Chondrocyte (in vitro differentiated cells): ENCODE measurements at places on chromosomes 1 and 21. TPM values are rescaled to one million over a fixed set of nuclear protein-coding genes. Genes with fewer than 3 reads are reported as not detected.

IFNLR1 gene
- total RNA-seq: 0.12 to 0.22 TPM in 2 of 3 replicates, not detected in the other

BGLAP gene
- total RNA-seq: 0.82 TPM in 1 of 3 replicates, not detected in the others

OR2G6 gene
- not detected in 3 replicates for total RNA-seq

SLC6A9 gene
- total RNA-seq: 8.4 to 67.3 TPM (median 61.7 TPM) in 3 replicates

NBPF4 gene
- total RNA-seq: not detected in 3 replicates

VCAM1 gene
- total RNA-seq: 4.6 to 6.1 TPM (median 5.4 TPM) in 3 replicates

ANKRD65 gene
- not detected in 3 replicates for total RNA-seq

PRSS38 gene
- not detected in 3 replicates for total RNA-seq

MYOG gene
- not detected in 3 replicates for total RNA-seq

PADI4 gene
- total RNA-seq: 0.60 TPM in 1 of 3 replicates, not detected in the others

- H3K4me3 ChIP-seq: no peak overlapping the region
- peaks cover 35% of the 10 kb centered on the region for H3K4me1 ChIP-seq
- peaks cover 5% of the 10 kb centered on the region for H3K36me3 ChIP-seq
- no peak overlapping the region for H3K27ac ChIP-seq
- no peak for DNase-seq
Measured at GRCh38 chr1:44409757-44410156, 4.7 kb downstream of the RNF220 start.

DNA sequence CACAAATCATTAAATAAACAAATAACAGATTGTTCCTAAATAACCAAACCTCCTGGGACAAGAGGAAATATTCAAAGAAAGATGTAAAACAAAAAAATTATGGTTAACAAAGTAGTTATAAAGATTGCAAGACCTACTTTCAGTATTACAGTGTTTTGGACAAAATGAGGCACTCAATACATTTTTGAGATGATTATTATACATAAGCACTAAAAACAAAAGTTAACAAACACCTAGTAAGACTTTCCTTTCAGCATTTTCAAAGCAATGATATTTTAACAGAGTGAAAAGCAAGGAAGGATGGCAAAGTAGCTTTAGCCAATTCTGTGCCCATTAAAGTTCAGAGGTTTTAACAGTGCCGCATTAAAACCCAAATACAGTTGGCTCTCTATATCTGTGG lies 17.2 kb downstream of the OMA1 start:
- DNase-seq: no peak
- no peaks in the 10 kb centered on the region for H3K27me3 ChIP-seq
- H3K36me3 ChIP-seq: no peaks in the 10 kb centered on the region
- no peaks in the 10 kb centered on the region for H3K4me1 ChIP-seq

GRCh38 chr1:119946724-119947123 lies 50.4 kb upstream of the ADAM30 start:
- no peaks in the 10 kb centered on the region for H3K27me3 ChIP-seq
- H3K4me3 ChIP-seq: no peak overlapping the region
- H3K27ac ChIP-seq: peak overlapping the region; percentile 62
- DNase-seq: no peak
- H3K36me3 ChIP-seq: peaks cover 28% of the 10 kb centered on the region

- H3K36me3 ChIP-seq: peaks cover 15% of the 10 kb centered on the region
- no peak overlapping the region for H3K27ac ChIP-seq
- H3K4me3 ChIP-seq: no peak overlapping the region
- no peak for DNase-seq
- no peaks in the 10 kb centered on the region for H3K4me1 ChIP-seq
Measured at GRCh38 chr1:114986286-114986685, 43.3 kb upstream of the TSHB start.

DNA sequence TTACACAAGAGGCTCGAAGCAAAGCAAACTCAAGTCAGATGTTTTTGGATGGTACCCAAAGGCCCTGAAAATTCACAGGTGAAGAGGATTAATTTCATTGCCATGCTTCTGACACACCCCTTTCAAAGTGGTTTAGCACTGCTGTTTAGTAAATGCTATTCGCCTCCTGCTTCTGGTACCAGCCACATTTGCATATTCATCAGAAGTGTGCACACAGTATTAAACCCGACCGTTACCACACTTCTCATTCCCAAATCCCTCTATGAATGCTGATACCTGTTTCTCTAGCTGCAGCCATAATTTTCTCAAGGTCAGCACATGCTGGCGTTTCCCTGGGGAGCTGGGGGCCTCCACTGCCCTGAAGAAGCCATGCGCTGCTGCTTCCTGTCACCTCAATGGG lies 179.8 kb upstream of the DAB1 start:
- no peak for DNase-seq
- H3K27ac ChIP-seq: no peak overlapping the region
- H3K4me3 ChIP-seq: no peak overlapping the region
- no peaks in the 10 kb centered on the region for H3K27me3 ChIP-seq

- no peaks in the 10 kb centered on the region for H3K27me3 ChIP-seq
- H3K4me3 ChIP-seq: no peak overlapping the region
- peaks cover 3% of the 10 kb centered on the region for H3K36me3 ChIP-seq
- DNase-seq: no peak
- H3K27ac ChIP-seq: no peak overlapping the region
- peaks cover 22% of the 10 kb centered on the region for H3K4me1 ChIP-seq
Measured at GRCh38 chr1:172971241-172971640, 79.5 kb downstream of the TNFSF18 start.

DNA sequence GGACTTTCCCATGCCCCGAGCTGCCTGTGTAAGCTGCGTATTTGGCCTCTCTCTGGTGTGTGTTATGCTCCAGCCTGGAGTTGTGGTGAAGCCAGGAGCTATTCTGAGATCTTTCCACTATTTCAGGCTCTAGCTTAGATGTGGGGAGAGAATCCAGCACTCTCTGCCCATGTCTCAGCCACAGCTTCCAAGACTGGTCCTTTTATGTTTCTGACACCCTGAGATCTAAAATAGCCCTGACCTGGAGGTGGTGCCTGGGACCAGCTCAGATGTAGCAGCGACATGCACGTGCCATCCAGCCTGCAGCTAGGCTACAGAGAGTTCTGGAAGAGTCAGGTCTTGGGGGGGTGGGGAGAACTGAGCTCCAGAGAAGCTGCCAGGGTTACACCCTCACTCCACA lies 76.5 kb downstream of the TENT5C start:
- DNase-seq: no peak
- H3K4me1 ChIP-seq: peaks cover 10% of the 10 kb centered on the region
- H3K36me3 ChIP-seq: no peaks in the 10 kb centered on the region
- peak overlapping the region; percentile 41 for H3K27ac ChIP-seq
- no peak overlapping the region for H3K4me3 ChIP-seq
